ENCODE measurements at places on chromosomes 11 and 22. TPM values are rescaled to one million over a fixed set of nuclear protein-coding genes. Genes with fewer than 3 reads are reported as not detected.

Gene CRYAB
- 60.2 TPM for total RNA-seq

Gene C11orf87
- not detected for total RNA-seq

Gene ASCL2
- total RNA-seq = not detected

Gene EMID1
- total RNA-seq = 0.08 TPM

Gene MFNG
- 0.36 TPM for total RNA-seq

Gene TRIM49D2
- not detected for total RNA-seq

Gene SMC1B
- total RNA-seq = 0.09 TPM
